ENCODE measurements at places on chromosomes 5 and 9. TPM values are rescaled to one million over a fixed set of nuclear protein-coding genes. Genes with fewer than 3 reads are reported as not detected.

SPINK6 gene
- total RNA-seq, result not detected

SLC1A1 gene
- total RNA-seq, result 11.7 TPM

ESM1 gene
- not detected for total RNA-seq

ATP6V0E1 gene
- total RNA-seq, result 109 TPM

GGTA1 gene
- total RNA-seq, result not detected

CCDC183 gene
- 1.6 TPM for total RNA-seq

AQP7 gene
- total RNA-seq, result not detected

SOX30 gene
- not detected for total RNA-seq

FOXD4L3 gene
- not detected for total RNA-seq

CDH6 gene
- 1.4 TPM for total RNA-seq

FAXDC2 gene
- total RNA-seq, result 3.7 TPM

HRCT1 gene
- total RNA-seq, result not detected

OR13C3 gene
- total RNA-seq, result not detected

NREP gene
- 271 TPM for total RNA-seq

ANKRD18A gene
- total RNA-seq, result 13.2 TPM

HCN1 gene
- total RNA-seq, result 7.6 TPM

SOHLH1 gene
- not detected for total RNA-seq

NKD2 gene
- 7.9 TPM for total RNA-seq

ST8SIA4 gene
- total RNA-seq, result 0.50 TPM

TXNDC8 gene
- total RNA-seq, result not detected

MUSK gene
- not detected for total RNA-seq

EQTN gene
- not detected for total RNA-seq

TRIP13 gene
- total RNA-seq, result 34.5 TPM

KIF20A gene
- total RNA-seq, result 67.1 TPM

LHX2 gene
- 0.11 TPM for total RNA-seq

ANGPTL2 gene
- total RNA-seq, result 10.6 TPM

IL4 gene
- not detected for total RNA-seq

TMEM252 gene
- not detected for total RNA-seq

C9orf153 gene
- 0.65 TPM for total RNA-seq

CEP72 gene
- 19.6 TPM for total RNA-seq

SPATA31A3 gene
- not detected for total RNA-seq

TYRP1 gene
- total RNA-seq, result not detected

HTR1A gene
- total RNA-seq, result 3.8 TPM

PAEP gene
- total RNA-seq, result not detected
